ENCODE measurements at places on chromosomes 5 and 9.
A peak's percentile ranks its signal among the peaks of the same experiment; 100 is the strongest.

GRCh38 chr5:168135897-168136296 lies 155.5 kb upstream of the WWC1 start:
- DNase-seq: no peak

DNA sequence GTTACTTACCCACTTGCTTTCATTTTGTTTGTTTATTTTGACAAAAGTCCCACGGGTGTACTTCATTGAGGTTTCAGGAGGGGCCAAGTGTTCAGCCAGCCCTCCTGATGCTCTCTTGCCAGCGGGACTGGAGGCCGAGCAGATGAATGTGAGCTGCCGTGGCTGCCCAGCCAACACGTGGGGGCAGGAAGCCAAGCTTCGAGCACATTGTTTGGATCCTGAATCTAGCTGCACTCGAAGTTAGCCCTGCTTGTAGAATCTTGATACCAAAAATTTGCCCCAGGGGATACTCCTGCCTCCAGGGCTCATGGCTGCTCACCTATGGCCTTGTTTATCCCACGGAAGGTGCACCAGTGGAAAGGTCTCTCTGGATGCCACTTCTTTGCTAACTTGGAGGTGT lies 49.3 kb downstream of the RASGEF1C start:
- peak; percentile 1 for DNase-seq

GRCh38 chr9:20082831-20083230 lies 294.0 kb upstream of the SLC24A2 start:
- no peak for DNase-seq

DNA sequence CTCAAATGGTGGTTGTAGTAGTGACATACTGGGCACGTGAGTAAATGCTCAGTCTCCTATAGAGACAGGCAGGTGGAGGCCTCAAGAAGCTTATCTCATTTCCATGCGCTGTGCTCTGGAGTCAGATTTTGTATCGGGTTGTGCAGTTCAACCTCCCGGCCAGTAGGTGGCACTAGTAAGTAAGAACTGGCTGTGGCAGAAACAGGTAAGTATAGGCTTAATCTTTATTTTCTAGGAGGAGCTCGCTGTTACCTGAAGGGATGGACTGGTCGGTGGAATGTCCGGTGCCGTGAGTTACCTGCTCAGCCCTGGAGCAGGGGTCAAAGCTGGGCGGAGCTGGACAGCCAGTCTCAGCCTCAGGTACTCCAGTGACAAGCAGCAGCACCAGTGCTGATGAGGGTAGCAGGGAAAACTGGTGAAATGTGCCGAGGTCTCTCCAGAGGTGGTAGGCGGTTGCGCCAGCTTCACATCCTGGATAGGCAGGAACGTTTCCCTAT lies 880.1 kb upstream of the SEMA6A start:
- peak; percentile 31 for DNase-seq

Data from CD14-positive monocyte (primary cell).